ENCODE measurements at places on chromosomes 5 and 9. TPM values are rescaled to one million over a fixed set of nuclear protein-coding genes. Genes with fewer than 3 reads are reported as not detected.

The ACTBL2 gene
- not detected for total RNA-seq

The GPX8 gene
- 0.86 TPM for total RNA-seq

The HTR4 gene
- total RNA-seq = not detected

The NEURL1B gene
- 9.5 TPM for total RNA-seq

The EFNA5 gene
- total RNA-seq = 0.60 TPM

The NUTM2F gene
- 0.08 TPM for total RNA-seq

All from left lobe of liver (tissue), 2 donors.